NCI-H1048 (cell line): ENCODE measurements at places on chromosomes 2 and 18.

DNA sequence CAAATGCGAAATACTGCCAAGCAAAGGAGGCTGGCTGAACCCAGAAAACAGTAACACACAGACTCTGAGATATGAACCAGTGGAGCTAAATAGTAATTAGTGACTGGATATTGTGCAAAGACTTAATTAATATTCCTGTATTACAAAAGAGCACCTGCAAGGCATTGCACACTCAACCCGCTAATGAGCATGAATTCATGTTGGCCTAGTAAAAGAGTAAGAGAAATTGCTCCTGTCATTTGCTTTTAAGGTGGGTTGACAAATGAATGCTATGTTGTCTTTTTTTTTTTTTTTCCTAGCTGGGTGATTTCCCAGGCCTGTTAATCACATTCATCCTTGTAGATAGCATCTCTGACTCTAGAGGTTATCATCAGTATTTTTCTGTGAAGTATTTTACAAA is 87.0 kb upstream of the CERS6 start:
- no peak for DNase-seq

- DNase-seq: no peak
These were observed 12.8 kb downstream of the SPEG start for GRCh38 chr2:219447242-219448098.

- no peak for DNase-seq
These were observed 108.4 kb downstream of the POLR1A start for GRCh38 chr2:85997017-85997970.

- DNase-seq: no peak
These were observed 49.7 kb upstream of the AP1S3 start for GRCh38 chr2:223887127-223887526.

DNA sequence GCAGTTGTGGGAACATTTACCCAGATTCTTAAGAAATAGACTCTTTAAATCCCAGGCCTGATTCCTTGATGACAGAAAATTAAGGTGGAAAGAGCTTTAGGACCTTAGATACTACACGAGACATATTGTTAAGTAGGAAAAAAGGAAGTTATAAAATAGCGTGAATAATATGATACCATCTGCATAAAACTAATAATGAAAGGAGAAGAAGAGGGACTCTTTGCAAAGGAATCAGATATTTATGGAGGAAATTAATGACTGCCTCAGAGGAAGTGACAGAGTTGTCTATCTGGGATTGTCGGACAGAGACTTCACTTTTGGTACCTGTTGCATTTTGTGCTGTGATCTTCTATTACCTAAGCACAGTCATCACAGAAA is 20.8 kb downstream of the APCDD1 start:
- DNase-seq: no peak
